AG04450 (cell line): ENCODE measurements at places on chromosomes 13 and 19. TPM values are rescaled to one million over a fixed set of nuclear protein-coding genes. Genes with fewer than 3 reads are reported as not detected.

DNA sequence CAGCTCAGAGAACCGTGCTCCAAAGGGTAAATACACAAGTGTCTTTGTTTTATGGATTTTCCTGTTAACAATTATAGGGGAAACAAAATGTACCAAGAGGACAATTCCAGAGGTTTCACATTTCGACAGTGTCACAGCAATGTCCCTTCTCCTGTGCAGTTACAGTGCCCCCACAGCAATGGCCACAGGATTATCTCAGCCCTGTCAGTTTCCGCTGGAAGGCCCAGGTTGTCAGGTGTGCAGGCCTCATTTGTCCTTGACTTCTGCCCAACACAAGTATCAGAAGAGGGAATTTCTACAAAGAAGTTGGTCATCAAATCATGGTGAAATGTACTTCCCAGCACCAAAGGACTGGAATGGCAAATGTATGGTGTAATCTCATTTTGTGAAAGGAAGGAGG is 11.2 kb upstream of the N4BP2L2 start:
- DNase-seq = no peak

Gene BEST2
- polyA plus RNA-seq = not detected in 2 replicates

DNA sequence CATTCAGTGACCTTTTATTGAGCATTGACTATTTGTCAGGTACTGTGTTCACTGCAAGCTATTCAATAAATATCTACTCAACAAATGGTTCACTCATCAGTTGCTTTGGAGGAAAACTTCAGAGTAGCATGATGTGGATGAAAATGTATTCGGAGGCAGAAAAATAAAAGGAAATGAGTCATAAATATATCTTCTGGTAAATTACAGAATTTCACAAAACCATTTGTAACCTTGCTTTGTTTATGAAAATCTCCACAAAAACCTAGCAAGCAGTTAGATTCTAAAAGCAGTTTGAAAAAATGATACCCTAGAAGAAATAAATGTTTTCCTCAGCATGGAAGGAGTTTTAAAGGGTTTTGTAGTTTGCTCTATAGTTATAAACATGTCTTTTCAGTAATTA is 399.6 kb downstream of the LMO7 start:
- no peak for DNase-seq

DNA sequence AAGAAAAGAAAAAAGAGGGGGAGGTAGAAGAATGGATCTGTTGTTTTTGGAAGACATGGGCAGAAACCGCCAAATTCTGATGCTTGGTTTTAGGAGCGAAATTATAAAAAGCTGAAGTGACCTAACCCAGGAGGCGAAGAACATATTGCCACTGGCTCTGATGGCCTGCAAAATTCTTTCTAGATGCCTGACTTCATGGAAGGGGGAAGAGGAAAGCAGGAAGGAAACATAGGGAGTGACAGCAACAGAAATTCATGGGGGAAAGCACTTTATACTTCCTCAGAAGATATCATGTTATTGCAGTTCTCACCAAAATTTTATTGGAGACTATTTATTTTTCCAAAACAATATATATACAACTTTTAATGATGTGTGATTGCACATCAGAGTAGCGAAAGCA is 213.5 kb downstream of the DLEU7 start:
- no peak for DNase-seq

Gene ZNF431
- 4.5 and 5.8 TPM in 2 replicates for polyA plus RNA-seq

- no peak for DNase-seq
These were observed 325.1 kb downstream of the DCT start for GRCh38 chr13:94154367-94154766.

DNA sequence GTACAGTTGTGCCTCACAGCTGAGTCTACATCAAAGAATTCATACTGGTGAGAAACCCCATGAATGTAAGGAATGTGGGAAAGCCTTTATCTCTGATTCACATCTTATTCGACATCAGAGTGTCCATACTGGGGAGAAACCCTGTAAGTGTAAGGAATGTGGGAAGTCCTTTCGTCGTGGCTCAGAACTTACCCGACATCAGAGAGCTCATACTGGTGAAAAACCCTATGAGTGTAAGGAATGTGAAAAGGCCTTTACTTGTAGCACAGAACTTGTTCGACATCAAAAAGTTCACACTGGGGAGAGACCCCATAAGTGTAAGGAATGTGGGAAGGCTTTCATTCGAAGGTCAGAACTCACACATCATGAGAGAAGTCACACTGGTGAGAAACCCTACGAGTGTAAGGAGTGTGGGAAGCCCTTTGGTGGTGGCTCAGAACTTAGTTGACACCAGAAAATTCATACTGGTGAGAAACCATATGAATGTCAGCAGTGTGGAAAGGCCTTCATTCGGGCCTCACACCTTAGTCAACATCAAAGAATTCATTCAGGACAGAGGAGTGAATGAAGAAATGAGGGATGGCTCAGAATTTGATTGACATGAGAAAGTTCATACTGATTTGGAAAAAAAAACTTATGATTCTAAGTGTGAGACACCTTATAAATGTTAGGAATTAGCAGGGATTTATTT is 80.9 kb upstream of the ZNF420 start:
- DNase-seq = no peak

Gene HSPB6
- 31.7 and 46.5 TPM in 2 replicates for polyA plus RNA-seq

Gene ZNF317
- polyA plus RNA-seq = 19.6 and 21.3 TPM in 2 replicates

Gene ZNF540
- polyA plus RNA-seq = 0.41 and 0.48 TPM in 2 replicates

- no peak for DNase-seq
These were observed 17.3 kb downstream of the EPS15L1 start for GRCh38 chr19:16454351-16454918.
